ENCODE measurements at places on chromosomes 6 and 20.

DNA sequence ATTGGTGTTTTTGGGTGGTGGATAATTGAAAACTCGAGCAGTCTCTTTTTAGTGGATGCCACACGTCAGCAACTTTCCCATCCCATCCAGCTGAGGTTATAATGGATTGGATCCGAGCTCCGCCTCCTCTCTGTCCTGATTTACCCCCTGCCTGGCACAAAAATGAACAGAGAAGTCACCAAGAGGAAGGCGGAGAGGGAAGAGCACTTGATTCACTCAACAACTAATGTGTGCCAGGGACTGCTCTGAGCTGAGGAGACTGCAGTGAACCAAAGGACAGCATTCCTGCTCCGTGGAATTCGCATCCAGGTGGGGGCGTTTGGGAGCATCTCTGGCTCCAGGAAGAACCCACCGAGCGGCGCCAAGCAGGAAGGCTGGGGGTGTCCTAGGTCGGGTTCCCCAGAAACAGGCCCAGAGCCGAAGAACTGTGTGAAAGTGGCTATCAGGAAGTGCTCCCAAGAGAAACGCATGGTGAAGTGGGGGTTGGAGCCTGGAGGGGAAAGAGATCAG lies 95.8 kb upstream of the NAA20 start:
- no peak for DNase-seq

- no peak for DNase-seq
Measured at GRCh38 chr6:125392682-125393081, 90.9 kb upstream of the HDDC2 start.

DNA sequence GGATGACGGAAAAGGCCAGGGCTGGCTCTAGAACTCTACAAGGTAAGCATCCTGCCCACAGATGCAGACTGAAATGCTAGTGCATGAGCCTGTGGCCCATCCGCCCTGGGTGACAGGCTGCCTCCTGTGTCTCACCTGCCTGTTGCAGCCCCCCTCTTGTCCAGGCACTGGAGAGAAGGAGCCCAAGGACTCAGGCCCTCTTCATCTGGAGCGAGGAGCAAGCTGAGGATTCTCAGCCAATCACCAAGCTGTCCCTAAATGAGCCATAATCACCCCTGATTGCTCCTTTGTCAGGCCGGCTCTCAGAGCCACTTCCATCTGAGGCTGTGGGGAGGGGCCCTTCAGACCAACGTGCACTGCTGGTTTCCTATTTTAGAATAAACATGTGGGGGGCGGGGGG lies 10.0 kb upstream of the SLC32A1 start:
- DNase-seq = no peak

DNA sequence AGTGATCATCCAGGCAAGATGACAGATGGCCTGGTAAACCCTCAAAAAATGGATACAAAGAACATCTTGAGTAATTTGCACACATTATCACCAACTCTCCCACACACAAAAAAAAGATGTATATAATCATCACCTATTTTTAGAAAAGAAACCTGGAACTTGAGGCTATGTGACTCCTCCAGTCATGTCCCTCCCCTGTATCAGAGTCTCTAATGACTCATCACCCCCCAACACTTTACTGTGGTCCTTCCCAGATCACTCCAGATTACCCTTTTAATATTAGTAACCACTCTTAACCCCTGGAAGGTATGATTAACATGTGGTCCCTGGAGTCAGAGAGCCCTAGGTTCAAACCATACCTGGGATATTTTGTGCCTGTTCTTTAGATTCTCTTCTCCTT lies 144.8 kb downstream of the ZNF217 start:
- DNase-seq = no peak

DNA sequence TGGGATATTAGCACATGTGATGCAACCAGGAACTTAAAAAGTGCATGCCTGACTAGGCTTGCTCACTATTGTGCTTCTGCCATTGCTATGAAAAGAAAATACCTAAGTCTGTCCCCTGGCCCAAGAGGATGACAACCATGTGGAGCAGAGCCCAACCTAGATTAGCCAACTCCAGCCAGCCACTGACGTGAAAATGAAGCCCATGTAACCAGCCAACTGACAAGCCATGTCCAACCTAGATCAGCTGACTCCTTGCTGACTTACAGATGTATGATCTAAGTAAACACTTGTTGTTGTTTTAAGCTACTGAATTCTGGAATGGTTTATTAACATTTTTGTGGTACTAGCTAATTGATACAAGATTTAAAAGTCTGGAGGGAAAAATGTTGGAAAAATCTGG lies 47.5 kb downstream of the PIGU start:
- no peak for DNase-seq

GRCh38 chr6:149080511-149080910 lies 237.0 kb upstream of the TAB2 start:
- no peak for DNase-seq

- DNase-seq = no peak
Measured at GRCh38 chr6:166499350-166500163, 86.9 kb downstream of the RAMACL start.

- DNase-seq = no peak
Measured at GRCh38 chr20:43161716-43162115, 28.0 kb downstream of the PTPRT start.

- no peak for DNase-seq
Measured at GRCh38 chr6:74731204-74731603, 474.6 kb downstream of the COL12A1 start.

DNA sequence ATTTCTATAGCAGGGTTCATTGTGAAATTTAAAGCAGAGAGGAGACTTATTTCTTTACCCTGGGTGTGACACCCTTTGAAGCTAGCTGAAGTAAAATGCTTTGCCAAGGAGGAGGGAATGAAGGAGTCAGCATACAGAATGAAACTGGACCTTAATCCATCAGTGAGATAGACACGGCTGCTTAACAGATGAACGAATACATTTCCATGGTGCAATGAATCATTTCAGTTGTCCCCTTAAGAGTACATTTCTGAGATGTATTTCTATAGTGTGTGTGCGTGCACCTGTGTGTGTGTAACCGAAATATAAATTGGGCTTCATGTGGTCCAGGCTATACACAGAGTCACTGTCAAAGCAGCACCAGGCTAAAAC lies 73.8 kb upstream of the CD93 start:
- DNase-seq = no peak

GRCh38 chr20:8645326-8645725 lies 423.6 kb upstream of the PLCB4 start:
- DNase-seq = no peak

DNA sequence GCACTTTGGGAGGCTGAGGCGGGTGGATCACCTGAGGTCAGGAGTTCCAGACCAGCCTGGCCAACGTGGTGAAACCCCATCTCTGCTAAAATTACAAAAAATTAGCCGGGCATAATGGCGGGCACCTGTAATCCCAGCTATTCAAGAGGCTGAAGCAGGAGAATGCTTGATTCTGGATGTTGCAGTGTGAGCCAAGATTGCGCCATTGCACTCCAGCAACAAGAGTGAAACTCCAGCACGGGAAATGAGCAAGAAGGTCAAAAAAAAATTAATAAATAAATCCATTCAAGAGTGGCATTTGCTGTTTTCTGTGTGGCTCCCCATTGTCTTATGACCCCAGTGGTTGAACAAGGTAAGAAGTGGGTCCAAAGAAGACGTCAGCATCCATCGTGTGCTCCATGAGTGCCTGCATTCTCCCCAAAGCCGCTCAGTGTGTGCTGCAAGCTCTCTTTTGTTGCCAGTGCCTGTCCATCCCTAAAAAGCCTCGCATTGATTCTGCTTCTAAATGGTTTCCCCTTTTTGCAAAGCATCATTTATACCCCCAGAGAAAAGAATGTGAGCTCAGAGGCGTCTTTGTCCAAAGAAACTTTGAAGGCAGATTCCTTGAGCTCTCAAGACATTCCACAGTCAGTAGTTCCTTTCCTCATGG lies 38.8 kb upstream of the MAP3K4 start:
- no peak for DNase-seq

DNA sequence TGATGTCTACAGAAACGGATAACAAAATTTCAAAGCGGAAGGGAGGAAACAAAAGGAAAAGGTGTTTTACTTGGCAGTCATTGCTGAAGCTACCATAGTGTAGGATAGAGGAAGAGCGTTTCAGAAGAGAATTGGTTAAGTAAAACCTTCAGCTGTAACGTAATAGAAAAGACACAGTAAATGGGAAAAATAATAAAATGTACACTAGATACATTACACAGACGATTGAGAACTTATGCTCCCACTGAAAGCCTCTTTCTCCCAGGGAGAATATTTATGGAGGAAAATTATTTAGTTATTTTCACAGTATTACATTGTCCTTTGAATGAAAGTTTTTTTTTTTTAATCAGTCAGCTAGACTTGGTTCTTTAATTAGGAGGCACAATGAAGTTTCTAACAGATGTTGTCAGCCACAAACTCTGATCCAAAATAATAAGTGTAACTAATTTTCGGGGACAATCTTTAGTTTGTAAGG lies 90.7 kb upstream of the PRDM1 start:
- no peak for DNase-seq

GRCh38 chr6:43339168-43339567 lies 30.3 kb downstream of the ZNF318 start:
- no peak for DNase-seq

DNA sequence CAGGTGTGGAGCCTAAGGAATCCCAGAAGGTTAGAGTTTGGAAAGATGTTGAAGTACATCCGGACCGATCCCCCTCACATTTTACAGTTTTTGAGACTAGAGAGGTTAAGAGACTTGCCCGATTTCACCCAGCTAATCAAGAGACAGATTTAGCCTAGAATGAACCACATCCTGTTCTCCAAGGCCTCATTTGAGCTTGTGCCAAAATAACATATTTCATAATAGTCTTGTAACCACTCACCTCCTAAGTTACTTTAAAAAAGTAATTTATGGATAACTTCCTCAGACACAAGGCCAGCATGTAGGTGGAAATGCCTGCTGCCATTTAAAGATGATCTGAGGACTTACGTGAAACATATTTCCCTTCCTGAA lies 39.8 kb upstream of the ARHGAP18 start:
- no peak for DNase-seq

DNA sequence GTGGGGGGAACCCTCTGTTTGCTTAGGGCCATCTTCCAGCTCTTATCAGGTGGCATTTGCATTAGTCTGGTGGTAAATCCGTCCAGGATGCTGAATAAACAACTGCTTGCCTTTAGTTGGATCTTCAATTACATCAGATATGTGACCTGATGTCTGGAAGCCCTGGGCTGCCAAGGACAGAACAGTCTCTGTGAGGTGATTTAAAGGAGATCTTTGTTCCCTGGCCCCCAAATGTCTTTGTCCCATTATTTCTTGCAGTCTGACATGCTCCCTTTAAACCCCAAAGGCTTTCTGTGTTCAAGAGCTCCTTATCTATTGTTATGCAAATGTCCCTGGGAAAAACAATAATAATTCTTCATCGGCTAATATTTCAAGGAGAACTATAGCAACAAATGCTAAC lies 84.6 kb upstream of the SPTLC3 start:
- DNase-seq = no peak

DNA sequence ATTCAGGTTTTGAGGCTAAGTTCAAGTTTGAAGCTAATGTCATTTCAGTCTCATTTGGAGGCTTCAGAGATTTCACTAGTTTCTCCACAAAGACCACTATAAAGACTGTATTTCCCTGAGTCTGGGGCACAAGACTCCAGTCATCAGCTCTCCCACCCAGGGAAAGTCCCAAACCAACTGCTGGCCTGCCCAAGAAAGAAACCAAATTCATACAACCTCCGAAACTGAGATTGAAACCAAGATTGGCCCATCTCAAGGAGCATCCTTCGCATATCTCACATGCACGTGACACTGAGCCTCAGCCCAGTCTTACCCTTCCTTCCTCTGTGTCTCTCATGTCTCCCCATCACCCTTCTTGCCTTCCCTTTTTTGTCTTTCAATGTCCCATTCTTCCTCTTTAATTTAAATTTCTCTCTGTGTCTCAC lies 3.5 kb upstream of the LTA start:
- DNase-seq = no peak

GRCh38 chr20:22717466-22717865 lies 133.1 kb upstream of the FOXA2 start:
- DNase-seq = no peak

- DNase-seq = no peak
Measured at GRCh38 chr20:57892471-57892870, 182.7 kb upstream of the PMEPA1 start.

GRCh38 chr6:170251776-170252571 lies 38.9 kb downstream of the DLL1 start:
- DNase-seq = no peak

- peak; percentile 51 for DNase-seq
Measured at GRCh38 chr6:43723737-43724295, 36.2 kb upstream of the MRPS18A start.

DNA sequence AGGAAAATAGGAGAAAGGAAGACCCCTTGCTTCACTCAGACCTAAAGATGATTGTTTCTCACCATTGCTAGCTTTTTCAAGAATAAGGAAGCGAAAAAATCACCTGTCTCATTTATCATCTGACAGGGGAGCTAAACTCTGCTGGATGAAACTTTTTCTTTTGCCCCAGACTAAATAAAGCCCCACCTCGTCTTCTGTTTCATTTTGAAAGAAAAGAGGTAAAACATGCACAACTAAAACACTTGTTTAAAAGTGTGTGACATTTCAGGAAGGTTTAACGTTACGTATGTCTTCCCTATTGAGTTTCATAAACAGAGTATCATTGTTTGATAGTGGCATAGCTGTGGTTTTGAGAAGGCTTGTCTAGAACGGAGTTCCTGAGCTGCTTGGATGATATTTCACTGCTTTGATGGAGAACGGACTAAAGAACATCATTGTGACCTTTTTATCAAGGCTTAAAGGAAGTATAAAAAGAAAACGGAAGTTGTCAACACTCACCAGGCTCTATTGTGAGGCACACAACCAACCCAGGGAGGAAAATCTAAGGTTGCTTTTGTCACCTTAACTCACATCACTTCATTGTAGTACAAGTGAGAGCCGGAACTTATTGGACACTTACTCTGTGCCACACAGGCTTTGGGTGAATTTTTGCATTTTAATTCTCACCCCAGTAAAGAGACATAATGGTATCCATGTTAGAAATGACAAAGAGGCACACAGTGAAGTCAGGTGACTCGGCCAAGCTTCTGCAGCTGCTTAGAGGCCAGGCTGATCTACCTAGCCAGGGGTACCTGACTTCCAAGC lies 29.5 kb downstream of the TSHZ2 start:
- DNase-seq = no peak

DNA sequence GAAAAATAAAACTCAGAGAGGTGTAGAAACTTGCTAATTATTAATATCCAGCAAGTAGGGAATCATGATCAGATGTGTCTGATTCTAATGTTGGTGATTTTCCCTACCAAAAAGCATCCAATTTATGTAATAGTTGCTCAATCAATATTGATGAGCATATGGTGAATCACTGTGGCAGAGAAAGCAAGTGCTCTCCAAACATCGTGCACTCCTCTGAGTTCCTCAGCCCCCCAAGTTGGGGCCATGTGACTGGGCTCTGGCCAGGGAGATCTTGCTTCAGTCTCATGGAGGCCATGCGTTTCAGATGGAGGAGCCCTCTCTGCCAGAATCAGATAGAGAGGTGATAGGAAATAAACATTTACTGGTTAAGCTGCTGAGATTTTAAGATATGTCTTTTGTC lies 133.2 kb upstream of the LY86 start:
- no peak for DNase-seq

- DNase-seq = no peak
Measured at GRCh38 chr20:38321959-38322598, 18.1 kb downstream of the BPI start.

GRCh38 chr20:36720510-36720909 lies 25.4 kb downstream of the NDRG3 start:
- DNase-seq = no peak

- no peak for DNase-seq
Measured at GRCh38 chr20:16260911-16261310, 312.3 kb downstream of the KIF16B start.

GRCh38 chr20:48461091-48461734 lies 366.6 kb downstream of the PREX1 start:
- DNase-seq = no peak

GRCh38 chr20:34705397-34706301 lies 1.5 kb downstream of the TP53INP2 start:
- DNase-seq = no peak

All from activated CD8-positive, alpha-beta memory T cell treated with anti-CD3 and anti-CD28 coated beads for 1 hour (primary cell).